ENCODE measurements at places on chromosomes 5 and 9. TPM values are rescaled to one million over a fixed set of nuclear protein-coding genes. Genes with fewer than 3 reads are reported as not detected.

The ENC1 gene
- 3.4 TPM for total RNA-seq

GRCh38 chr9:136133959-136134484 lies 15.3 kb upstream of the TMEM250 start:
- no peak overlapping the region for H3K27ac ChIP-seq
- H3K4me1 ChIP-seq, result peaks cover 4% of the 10 kb centered on the region
- no peaks in the 10 kb centered on the region for H3K36me3 ChIP-seq
- no peak for DNase-seq
- no peak overlapping the region for H3K4me3 ChIP-seq
- peaks cover 85% of the 10 kb centered on the region for H3K27me3 ChIP-seq

GRCh38 chr9:95037789-95038521 lies 279.6 kb downstream of the FANCC start:
- no peaks in the 10 kb centered on the region for H3K27me3 ChIP-seq
- H3K36me3 ChIP-seq, result no peaks in the 10 kb centered on the region
- peak overlapping the region; percentile 97 for H3K27ac ChIP-seq
- peaks cover 77% of the 10 kb centered on the region for H3K4me1 ChIP-seq
- no peak for DNase-seq

GRCh38 chr9:119298076-119298853 lies 71.0 kb downstream of the BRINP1 start:
- DNase-seq, result no peak
- H3K27ac ChIP-seq, result no peak overlapping the region

Measured in gastrocnemius medialis (tissue), 4 donors.